ENCODE measurements at places on chromosomes 7 and 10.

GRCh38 chr7:18191862-18192625 is 164.4 kb upstream of the PRPS1L1 start:
- DNase-seq = no peak

DNA sequence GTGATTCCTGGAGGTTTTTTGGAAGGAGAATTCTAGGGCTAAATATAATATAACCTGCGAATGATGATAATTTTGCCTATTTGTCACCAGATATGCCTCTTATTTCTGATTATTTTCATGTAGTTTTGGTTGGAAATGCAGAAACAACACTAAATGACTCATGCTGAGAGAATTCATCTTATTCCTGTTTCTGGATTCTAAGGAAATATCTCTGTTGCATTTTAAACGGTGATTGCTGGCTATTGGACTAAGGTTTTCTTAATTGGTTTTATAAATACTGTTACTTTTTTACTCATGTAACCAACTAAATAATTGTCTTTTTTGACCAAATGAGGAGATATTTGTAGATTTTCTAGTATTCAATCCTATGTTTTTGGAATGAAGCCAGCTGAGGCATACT is 204.9 kb upstream of the NPSR1 start:
- no peak for DNase-seq

GRCh38 chr7:47635091-47636080 is 53.5 kb upstream of the TNS3 start:
- no peak for DNase-seq

- no peak for DNase-seq
Measured at GRCh38 chr7:71925663-71926062, 486.5 kb downstream of the CALN1 start.

DNA sequence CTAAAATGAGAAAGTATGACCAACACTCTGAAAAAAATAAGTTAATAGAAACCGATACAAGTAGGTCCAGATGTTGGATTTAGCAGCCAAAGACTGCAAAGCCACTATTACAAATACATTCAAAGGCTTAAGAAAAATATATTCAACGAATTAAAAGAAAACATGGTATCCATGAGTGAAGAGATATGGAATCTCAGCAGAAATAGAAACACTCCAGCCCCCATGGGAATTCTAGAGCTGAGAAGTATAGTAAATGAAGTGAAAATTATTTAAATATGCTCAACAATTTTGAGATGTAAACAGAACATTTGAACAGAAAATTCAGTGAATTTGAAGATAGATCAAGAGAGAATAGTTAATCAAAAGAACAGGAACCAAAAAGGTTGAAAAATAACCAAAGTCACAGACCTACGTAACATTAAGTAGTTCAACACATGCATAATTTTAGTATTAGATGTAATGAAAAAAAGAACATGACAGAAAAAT is 72.0 kb upstream of the WIPF3 start:
- no peak for DNase-seq

GRCh38 chr10:27628621-27629020 is 117.0 kb downstream of the MKX start:
- no peak for DNase-seq

DNA sequence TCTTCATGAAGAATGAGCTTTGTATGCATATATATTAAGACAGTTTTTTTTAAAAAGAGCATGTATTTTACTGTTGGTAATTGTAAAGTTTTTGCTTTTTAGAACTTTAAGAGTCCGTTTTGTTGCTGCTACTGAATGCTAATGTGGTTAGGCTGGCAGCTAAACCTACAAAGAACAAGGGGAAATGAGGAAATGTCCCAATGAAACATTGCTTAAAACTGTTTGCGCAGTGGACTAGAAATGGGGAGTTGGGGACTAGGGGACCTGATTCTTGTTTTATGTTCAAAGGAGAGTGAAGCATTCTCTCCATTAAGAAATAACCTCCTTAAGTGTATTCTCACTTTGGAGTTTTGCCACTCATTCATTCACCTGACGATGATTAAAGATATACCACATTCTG is 5.7 kb downstream of the NRF1 start:
- DNase-seq = no peak

- no peak for DNase-seq
Measured at GRCh38 chr7:77887567-77887966, 89.0 kb downstream of the PHTF2 start.

DNA sequence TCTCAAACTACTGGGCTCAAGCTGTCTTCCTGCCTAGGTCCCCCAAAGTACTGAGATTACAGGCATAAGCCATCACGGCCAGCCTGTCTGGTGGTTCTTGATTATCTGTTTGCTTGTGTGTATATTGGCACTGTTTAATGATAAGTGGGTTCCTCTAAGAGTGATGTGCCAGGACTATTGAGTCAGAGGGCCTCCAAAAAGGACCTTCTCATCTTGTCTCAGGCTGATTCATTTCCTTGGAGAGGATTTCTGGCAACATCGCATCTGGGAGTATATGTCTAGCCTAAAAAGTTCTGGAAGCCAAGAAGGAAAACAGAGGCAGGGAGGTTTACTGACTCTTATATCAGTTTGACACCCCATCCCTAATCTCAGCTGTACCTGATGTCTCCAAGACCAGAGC is 27.1 kb upstream of the AKAP9 start:
- DNase-seq = no peak

GRCh38 chr7:23426876-23427275 is 43.4 kb downstream of the IGF2BP3 start:
- DNase-seq = no peak

DNA sequence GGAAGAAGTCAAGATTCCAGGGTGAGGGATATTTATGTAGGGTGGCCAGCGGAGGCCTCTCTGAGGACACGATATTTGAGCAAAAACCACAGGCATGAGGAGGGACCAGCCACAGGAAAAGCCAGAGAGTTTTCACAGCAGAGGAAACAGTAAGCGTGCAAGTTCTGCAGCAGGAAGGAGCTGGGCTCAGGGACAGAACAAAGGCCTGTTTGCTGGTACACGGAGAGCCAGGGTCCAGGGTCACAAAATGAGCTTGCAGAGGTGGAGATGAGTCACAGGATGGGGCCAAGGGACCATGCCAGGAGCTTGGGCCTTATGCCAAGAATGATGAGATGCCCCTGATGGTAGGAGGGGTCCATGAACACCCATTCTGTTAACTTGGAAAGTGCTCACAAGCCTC is 283.5 kb downstream of the PLXNA4 start:
- no peak for DNase-seq

- no peak for DNase-seq
Measured at GRCh38 chr10:88073682-88074081, 210.3 kb downstream of the PTEN start.

DNA sequence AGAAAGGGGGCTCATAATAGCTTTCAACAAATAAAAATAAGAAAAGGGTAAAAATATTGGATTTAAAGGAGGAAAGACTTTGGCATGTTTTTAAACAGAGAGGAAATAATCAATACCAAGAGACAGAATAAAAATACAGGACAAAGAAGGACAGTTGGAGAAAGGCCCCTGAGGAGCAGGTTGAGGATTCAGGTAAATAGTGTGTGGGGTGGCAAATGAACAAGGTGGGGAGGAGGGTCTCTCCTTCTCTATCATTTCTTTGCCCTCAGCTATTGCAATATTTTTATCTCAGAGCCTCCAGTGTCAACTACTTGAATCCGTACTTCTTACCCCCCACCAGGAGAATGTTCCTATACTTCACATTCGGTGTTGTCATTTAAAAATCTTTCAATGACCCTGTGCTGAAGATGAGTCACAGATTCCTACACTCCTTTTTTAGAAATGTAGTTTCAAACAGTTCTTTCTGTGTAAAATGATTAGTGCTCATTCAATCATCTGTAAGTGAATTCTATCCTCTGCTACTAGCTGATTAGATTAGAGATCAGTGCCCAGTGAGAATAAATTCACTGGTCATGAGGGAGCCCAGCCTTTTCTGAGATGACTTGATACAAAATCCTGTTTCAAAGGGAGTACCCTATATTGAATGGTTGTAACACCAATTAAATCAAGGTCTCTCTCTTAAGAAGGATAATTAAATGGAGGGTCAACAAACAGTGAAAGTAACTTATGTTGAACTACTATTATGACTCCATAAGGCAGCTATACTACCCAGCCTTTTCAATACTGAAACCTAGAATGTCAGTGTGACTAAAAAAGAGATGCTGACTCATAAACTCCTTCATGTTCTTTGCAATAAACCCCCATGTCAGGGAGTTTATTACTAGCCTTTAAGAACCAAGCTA is 50.4 kb upstream of the WNT16 start:
- no peak for DNase-seq

- DNase-seq = no peak
Measured at GRCh38 chr10:45432700-45433472, 58.9 kb downstream of the ALOX5 start.

DNA sequence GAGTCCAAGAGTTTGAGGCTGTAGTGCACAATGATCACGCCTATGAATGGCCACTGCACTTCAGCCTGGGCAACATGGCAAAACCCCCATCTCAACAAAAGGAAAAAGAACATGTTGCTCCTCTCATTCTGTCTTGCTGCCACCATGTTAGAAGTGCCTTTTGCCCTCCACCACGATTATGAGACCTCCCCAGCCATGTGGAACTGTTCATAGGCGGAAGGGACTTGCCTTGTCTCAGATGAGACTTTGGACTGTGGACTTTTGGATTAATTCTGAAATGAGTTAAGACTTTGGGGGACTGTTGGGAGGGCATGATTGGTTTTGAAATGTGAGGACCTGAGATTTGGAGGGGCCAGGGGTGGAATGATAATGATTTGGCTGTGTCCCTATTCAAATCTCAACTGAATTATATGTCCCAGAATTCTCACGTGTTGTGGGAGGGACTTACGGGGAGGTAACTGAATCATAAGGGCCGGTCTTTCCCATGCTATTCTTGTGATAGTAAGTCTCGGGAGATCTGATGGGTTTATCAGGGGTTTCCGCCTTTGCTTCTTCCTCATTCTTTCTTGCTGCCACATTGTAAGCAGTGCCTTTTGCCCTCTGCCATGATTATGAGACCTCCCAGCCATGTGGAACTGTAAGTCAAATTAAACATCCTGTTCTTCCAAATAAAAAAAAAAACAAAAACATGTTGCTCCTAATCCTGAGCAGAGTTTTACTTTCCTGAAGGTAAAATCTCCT is 22.3 kb downstream of the DLG5 start:
- no peak for DNase-seq

DNA sequence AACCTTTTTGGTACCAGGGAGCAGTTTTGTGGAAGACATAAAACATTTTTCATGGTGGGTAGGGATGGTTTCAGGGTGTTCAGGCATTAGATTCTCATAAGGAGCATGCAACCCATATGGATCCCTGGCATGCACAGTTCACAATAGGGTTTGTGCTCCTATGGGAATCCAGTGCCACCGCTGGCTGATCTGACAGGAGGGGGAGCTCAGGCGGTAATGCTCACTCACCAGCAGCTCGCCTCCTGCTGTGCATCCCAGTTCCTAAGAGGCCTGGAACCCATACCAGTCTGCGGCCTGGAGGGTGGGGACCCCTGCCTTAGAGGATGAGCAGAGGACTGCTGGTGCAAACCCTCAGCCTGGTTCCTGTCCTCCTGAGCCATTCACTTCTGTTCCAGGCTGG is 561.7 kb downstream of the SDK1 start:
- no peak for DNase-seq

DNA sequence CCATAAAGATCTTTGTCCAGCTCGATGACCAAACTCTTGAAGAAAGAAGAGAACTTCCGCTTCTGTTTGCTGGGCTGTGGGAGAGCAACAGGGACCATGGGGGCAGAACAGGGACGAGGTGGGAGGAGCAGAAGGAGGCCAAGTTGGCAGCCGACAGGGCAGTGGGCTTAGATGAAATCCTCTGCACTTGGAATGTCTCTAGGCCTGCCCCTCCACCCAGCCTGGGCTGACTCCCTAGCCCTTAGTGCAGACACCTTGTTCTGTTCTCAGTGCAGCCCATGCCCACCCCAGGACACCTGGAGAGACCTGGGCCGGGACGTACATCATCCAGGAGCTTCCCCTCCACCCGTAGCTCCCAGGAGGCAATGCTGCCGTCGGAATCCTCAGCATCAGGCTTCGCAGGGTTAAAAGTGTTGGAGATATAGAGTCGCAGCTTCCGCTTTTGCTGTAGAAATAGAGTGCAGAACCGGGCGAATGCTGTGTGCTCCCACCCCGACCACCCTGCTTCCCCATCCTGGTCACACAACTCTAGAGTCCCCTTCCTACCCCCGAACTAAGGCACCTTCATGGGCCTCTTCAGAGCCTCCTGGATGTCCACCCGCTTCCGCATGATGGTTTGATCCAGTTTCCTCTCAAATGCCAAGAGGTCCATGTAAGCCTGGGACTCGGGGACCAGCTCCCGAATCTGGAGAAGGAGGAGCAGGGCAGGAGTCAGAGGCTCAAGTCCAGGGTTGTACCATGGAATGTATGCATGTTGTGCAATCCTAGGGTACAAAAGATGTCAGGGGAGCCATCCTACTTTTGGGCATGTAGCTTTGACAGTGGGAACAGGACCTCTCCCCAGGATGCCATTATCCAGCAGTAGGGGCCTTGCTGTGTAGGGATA is 6.1 kb downstream of the SMARCD3 start:
- no peak for DNase-seq

GRCh38 chr10:6721964-6722615 is 142.0 kb upstream of the PRKCQ start:
- DNase-seq = no peak

DNA sequence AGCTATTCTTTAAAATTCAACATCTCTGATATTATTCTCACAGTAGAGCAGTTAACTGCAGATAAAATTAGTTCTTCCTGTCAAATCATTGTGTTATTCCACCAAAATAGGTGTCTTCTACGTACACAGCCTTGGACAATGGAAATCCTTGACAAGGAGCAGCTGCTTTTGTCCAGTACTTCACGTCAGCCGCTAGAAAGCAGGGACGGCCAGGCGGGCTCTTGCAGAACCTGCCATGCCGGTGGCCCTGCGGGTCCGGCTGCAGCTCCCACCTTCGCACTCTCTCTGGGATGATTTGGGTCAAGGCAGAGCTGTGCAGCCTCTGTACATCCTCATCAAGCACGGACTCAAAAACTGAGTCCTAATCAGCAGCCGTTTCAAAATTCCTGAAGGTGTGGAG is 2.2 kb upstream of the FOXI2 start:
- DNase-seq = no peak

GRCh38 chr10:1244493-1244892 is 188.3 kb downstream of the WDR37 start:
- no peak for DNase-seq

DNA sequence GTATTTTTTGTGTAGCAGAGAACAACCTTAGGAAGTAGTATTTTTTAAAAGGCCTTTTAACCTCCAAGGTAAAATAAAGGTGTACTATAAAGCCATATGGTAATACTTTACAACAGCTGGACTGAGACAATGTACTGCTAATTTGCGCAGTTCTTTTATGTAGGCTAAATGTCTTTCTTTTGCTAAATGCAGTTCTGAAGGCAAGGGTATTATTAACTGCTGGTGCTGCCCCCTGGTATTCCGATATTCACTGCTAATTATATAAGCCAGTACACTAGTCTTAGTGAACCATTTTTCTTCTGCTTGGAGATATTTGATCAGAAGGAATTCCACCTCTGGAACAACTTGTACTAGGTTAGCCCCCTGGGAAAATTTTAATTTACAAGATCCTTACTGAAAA is 272.0 kb upstream of the FERD3L start:
- DNase-seq = no peak

GRCh38 chr7:73973091-73973490 is 54.9 kb upstream of the ELN start:
- no peak for DNase-seq

Data from naive thymus-derived CD4-positive, alpha-beta T cell (primary cell).